ENCODE measurements at places on chromosomes 3 and 15. TPM values are rescaled to one million over a fixed set of nuclear protein-coding genes. Genes with fewer than 3 reads are reported as not detected.

DNA sequence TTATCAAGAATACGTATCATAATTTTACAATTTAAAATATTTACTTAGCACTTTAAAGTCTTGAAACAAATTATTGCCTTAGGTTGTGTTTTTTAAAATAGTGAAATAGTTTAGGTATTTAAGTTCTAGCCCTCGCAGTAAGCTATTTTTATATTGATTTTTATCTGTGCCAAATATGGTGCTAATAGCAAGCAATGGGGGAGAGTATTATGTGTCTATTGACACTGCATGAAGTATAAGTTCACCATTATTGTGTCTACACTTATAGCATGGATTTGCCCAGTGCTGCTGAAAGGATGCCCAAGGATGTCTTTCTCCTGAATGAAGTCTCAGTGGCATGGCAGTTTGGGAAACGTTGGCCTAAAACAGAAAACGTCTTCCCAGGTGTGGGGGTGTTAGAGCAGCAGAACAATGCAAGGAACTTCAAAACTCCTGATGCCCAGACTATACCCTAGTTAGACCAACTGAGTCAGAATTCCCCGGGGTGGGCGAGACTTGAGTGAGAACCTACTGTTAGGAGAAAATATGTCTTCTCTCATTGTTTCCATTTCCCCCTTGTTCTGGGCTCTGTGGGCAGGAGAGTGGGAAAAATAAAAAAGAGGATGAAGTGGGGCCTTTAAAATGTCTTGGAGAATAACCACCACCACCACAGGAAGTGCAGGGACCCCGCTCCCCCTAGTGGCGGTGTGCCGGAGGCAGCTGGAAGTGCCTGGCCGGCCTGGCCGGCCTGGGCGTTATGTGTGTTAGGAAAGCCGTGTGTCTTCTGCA is 104.2 kb upstream of the SLC7A14 start:
- DNase-seq = peak; percentile 45

- no peak for DNase-seq
Observed at GRCh38 chr3:122281891-122282290, 43.2 kb upstream of the CSTA start.

Gene SEMA3G
- total RNA-seq = 30.8 TPM

DNA sequence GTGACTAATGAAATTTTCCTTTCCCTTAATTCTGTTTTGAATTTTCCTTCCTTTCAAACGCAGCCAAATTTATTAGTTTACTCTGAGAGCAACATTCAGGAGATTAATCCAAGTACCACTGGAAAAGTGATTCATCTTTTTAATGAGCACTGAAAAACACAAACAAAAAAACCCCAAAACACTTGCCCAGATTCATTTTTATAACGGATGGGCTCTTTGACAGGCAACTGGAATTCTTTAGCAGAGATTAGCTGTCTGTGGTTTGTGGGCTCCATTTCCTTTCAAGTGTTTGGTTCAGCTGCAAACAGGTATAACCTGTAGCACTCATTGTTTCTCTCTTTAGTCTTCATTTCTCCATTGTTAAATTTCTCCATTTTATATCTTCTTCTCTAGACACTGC is 3.1 kb upstream of the POLR2M start:
- DNase-seq = no peak

Gene TRPM7
- 77.7 TPM for total RNA-seq

- no peak for DNase-seq
Observed at GRCh38 chr15:58699769-58700168, 49.7 kb downstream of the ADAM10 start.

DNA sequence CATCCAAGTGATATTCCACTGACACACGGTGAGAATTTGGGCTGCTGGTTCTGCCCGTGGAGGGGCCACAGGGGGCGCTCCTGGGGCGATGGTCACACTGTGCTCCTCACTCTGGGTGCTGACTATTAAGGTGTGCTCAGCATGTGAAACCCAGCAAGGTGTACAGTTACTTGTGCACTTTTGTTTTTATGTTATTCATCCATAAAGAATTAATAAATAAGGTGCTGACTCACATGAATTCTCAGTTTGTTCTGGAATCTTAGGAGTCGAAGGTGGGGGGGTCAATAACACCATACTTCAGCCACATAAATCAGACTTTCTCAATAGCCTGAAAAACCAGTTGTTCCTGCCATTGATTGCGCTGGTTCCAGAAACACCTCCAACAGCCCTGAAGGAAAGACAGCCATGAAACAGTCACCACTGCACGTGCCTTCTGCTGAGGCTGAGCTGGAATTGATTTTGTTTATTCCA is 53.5 kb upstream of the SPATA12 start:
- peak; percentile 52 for DNase-seq

- DNase-seq = peak; percentile 98
Observed at GRCh38 chr3:50515565-50516439, 12.4 kb upstream of the CACNA2D2 start.

Gene SLC2A2
- total RNA-seq = 0.12 TPM

- DNase-seq = no peak
Observed at GRCh38 chr3:152156880-152157279, 111.8 kb upstream of the MBNL1 start.

Gene GATA2
- 9.6 TPM for total RNA-seq

Gene PRRT3
- 2.1 TPM for total RNA-seq

DNA sequence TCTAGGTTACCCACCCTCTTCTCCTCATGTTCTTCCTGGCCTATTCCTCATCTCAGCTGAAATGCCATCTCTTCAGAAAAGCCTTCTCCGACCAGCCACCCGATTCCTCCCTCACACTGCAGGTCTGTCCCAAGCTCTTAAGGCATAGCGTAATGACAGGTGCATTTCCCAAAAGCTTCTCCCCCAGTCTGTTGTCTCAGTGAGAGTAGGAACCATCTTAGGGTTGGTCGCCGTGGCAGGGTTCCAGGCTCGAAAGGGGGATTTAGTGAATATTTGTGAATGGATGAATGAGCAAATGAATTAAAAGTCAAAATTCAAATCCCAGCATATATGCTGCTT is 78.6 kb downstream of the TOP2B start:
- no peak for DNase-seq

Gene SYNPR
- total RNA-seq = 0.43 TPM

DNA sequence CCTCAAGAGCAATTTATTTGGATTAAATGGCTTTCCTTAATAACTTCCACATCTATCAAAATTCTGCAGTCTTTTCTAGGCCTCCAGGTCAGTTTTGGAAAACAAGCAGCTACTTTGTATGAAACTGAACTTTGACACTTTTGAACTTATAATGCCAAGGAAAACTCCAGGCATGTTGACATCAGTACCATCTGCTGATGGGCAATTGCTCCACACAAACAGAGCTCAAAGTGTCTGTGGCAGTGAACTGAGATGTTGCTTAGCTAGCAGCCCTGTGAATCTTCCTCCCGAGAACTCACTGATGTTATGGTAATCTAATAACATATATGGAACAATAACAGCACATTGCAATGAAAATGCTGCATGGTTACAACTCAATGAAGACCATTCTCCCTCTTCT is 250.2 kb downstream of the THRB start:
- no peak for DNase-seq

DNA sequence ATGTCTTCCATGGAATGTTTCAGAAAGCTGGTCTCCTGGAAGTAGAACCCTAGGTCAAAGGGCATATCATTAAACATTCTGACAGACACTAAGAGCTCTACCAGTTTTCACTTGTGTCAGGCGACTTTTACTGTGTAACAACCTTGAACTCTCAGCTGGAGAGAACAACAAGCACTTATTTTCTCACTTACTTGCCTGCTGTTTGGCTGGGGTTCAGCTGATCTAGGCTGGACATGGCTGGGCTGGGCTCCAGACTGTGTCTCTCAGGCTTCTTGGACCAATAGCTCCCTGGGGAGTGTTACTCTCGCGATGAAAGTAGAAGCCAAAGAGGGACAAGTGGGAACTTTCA is 527.3 kb downstream of the SHQ1 start:
- peak; percentile 90 for DNase-seq

- no peak for DNase-seq
Observed at GRCh38 chr3:129399895-129400357, 28.5 kb downstream of the EFCAB12 start.

DNA sequence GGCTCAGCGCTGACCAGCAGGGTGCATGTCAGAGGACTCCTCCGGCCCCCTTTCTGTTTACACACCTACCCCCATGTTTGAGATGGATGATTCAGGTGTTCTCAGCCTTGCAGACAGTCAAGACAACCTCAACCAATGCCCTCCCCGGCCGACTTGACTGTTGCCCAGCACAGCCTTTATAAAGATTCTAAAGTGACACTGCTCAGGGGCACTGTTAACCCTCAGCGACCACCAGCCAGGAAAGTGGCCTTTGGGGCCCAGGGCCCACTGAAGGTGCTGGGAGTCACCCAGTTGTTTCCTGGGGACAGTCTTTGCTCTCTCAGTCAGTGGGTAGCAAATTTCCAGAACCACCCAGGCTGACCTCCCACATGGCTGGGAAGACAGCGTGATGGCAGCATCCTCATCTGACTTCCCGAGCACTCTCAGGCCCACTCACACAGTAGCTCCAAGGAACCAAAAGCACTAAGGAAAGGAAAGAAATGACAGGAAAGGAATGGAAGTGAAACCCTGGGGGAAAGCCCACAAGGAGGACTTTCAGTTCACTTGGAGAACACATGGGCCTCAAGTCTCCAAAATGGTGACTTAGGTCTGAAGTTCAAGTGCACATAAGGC is 128.4 kb downstream of the ASB7 start:
- DNase-seq = no peak

DNA sequence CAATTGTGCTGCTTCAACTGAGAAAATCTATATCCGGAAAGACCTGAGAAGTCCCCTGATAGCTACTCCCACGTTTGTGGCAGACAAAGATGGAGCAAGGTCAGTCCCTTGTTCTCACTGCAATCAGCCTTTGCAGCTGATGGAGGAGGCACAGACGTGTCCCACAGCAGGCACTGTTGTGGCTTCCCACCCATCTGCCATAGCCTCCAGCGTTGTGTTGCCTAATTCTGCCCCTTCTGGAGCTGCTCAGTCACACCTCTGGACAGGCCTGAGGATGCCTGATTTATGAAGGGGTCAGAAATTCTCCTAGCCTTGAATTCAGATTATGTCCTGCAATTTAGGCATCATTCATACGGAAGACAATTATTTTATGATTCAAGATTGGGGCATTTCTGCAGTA is 41.9 kb downstream of the MRPS25 start:
- DNase-seq = no peak

DNA sequence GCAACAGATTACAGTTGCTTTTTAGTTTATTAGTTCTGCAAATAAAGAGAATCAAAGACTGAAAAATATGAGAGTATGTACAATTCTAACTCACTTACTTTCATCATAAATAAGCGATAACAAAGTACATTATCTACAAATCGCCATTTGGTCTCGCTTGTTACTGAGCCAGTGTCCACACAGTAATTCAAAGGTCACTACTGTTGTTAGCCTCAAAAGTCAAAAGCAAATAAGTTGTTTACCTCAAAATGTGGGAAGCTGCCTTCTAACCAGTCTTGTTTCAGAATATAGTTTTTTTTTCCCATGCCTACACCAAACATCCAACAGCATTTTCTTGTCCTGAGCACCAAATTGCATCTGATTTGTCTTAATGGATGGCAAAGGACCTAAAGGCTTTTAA is 127.4 kb upstream of the FAM3D start:
- no peak for DNase-seq

DNA sequence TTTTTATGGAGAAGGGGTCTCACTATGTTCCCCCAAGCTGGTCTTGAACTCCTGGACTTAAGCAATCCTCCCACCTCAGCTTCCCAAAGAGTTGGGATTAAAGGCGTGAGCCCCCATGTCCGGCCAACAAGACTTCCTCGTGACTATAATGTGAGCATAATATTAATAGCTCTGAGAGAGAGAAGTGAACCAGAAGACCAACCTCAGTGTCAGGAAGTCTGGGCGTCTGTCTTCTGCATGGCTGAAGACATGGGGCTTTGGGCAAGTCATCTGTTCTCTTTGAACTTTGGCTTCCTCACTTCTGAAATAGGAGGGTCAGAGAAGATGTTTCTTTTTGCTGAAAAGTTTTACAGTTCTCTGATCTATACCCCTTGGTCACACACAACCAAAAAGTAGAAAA is 92.1 kb downstream of the SLC49A4 start:
- DNase-seq = peak; percentile 5

- peak; percentile 25 for DNase-seq
Observed at GRCh38 chr3:18424213-18424728, 868 bp downstream of the SATB1 start.

DNA sequence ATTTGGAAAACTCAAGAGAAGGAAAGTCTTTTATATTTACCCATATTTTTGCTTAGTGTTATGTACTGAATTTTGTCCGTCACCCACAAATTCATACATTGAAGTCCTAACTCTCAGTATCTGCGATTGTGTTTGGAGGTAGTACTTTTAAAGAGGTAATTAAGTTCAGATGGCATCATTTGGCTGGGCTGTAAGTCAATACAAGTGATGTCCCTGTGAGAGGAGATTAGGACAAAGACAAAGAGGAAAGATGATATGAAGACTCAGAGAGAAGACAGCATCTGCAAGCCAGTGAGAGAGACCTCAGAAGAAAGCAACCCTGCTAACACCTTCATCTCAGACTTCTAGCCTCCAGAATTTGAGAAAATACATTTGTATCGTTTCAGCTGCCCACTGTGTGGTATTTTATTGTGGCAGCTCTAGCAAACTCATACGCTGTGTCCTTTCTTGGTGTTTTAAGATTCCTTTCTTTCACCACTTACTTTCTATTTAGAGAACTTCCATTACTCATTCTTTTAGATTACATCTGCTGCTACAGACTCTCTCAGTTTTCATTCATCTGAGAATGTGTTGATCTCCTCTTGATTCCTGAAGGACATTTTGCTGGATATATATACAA is 17.0 kb downstream of the LRCH3 start:
- DNase-seq = no peak
